ENCODE measurements at places on chromosomes 4 and X. TPM values are rescaled to one million over a fixed set of nuclear protein-coding genes. Genes with fewer than 3 reads are reported as not detected.

The ODAM gene
- not detected for total RNA-seq

The WWC2 gene
- 24.0 TPM for total RNA-seq

The FAM133A gene
- total RNA-seq = not detected

The TLR10 gene
- total RNA-seq = not detected

The RASSF6 gene
- total RNA-seq = not detected

The FRAS1 gene
- total RNA-seq = 10.0 TPM

The NAP1L3 gene
- 1.8 TPM for total RNA-seq

Measured in cardiac atrium fibroblast (primary cell).